ENCODE measurements at places on chromosomes 7 and 10.

- DNase-seq: no peak
Measured at GRCh38 chr10:90481326-90481923, 376.4 kb downstream of the HTR7 start.

GRCh38 chr7:154425271-154425670 lies 373.1 kb downstream of the DPP6 start:
- DNase-seq: no peak

- no peak for DNase-seq
Measured at GRCh38 chr7:50664461-50664922, 99.3 kb upstream of the DDC start.

DNA sequence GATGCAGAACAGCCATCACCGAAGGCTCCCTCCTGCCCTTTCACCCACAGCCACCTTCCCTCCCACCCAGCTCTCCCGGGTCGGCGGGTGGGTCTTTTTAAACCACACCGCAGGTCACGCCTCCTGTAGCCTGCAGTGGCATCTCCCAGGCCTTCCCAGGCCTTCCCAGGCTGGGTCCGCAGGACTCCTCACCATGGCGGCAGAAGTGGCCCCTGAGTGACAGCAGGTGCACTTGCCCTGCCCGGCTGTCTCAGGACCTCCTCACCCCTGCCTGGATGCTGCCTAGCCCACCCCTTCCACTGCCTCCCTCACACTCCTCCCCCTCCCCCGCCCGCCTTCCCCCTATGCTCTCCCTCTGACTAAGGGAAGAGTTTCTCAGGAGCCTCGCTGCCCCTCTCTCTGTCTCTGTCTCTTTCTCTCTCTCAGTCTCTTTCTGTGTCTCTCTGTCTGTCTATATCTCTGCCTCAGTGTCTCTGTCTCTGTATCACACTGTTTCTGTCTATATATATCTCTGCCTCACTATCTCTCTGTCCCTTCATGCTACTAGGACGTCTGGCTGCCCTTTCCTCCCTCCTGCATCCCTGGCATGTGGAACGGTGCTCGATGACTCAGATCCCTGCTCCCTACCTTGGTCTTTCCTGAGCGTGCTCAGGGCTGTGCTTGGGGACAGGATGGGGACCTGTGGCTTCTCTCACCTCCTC lies 57.5 kb downstream of the GLRX3 start:
- DNase-seq: no peak

DNA sequence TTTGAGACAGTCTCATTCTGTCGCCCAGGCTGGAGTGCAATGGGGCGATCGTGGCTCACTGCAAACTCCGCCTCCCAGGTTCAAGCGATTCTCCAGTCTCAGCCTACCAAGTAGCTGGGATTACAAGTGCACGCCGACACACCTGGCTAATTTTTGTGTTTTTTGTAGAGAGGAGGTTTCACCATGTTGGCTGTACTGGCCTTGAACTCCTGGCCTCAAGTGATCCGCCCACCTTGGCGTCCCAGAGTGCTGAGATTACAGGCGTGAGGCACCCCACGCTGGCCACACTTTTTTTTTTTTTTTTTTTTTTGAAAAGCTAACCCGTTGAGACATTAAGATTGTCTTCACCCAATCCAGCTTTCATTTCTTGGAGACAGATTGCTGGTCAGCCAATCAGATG lies 2.1 kb downstream of the ZNF273 start:
- no peak for DNase-seq

DNA sequence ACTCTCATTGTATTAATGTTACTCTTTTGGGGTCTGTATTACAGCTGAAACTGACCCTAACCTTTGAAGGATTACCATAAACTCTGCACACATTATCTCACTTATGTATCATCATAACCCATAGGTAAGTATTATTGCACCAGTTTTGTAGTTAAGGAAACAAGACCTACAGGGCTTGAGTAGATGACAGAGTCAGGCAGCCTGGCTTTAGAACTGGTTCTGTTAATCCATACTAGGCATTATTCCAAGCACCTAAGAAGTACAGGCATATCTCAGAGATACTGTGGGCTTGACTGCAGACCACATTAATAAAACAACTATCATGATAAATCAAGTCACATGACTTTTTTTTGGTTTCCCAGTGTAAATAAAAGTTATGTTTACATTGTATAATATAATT lies 17.1 kb upstream of the AKR1B1 start:
- no peak for DNase-seq

DNA sequence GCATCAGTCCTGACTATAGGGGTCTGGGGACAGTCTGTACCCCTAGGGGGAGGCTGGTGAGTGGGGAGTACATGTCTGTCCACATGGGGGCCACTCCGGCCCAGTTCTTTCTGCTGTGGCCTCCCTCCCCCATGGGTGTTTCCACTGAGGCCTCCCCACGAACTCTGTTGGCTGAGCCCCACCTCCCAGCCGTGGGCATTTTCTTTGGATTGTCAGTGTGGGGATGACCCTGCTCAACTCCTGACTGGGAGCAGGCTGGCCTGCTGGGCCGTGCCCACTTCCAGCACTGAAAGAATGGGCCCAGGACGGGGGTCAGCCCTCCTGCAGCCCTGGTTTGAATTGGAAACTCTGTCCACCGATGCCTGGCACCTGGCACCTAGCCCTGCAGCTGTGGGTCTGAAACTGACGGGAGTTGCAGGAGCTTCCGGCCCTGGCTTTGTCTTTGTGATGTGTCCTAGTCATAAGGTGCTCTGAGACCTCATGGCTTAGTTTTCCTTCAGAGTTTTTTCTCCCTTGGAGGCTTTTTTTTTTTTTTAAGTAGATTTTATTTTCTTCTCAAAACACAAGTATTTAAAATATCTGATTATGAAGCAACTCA lies 46.5 kb downstream of the LHPP start:
- DNase-seq: no peak

DNA sequence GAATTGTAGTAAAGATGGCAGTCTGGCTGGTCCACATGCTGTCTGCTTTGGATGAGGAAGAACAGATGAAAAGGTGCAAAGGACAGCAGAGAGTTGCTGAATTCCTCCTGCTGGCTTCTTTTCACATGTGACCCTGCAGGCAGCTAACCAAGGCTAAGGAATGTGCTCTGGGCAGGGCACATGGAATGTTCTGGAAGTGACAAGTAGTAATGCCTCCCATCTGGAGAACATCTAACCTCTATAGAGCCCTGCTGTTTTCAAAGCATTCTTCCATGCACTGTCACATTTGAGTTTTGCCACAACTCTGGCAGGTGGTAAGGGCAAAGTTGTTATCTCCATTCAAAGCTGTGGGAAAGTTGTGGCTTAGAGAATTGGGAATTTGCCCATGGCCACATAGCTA lies 208.8 kb downstream of the STK31 start:
- no peak for DNase-seq

- DNase-seq: no peak
Measured at GRCh38 chr10:132394201-132394811, 2.7 kb upstream of the PWWP2B start.

- no peak for DNase-seq
Measured at GRCh38 chr7:132656846-132657776, 80.8 kb upstream of the PLXNA4 start.

- DNase-seq: no peak
Measured at GRCh38 chr7:45713669-45714520, 139.7 kb downstream of the ADCY1 start.

DNA sequence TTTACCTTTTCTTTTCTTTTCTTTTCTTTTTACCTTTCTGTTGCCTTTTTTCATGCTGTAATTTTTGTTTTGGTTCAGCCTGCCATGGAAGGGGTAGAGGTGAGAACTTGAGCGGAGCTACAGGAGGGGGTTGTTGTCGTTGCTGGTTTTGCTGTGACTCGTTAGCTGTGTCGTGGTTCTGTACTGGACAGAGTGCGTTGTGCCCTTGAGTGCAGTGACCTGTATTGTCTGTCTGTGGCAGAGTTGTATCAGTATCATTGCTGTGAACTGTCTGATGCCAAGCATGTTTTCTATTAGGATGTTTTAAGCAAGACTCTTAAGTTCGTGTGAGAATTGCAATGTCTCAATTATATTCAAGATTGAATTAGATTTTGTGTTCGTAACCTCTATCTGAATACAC lies 67.5 kb downstream of the TRRAP start:
- DNase-seq: no peak

DNA sequence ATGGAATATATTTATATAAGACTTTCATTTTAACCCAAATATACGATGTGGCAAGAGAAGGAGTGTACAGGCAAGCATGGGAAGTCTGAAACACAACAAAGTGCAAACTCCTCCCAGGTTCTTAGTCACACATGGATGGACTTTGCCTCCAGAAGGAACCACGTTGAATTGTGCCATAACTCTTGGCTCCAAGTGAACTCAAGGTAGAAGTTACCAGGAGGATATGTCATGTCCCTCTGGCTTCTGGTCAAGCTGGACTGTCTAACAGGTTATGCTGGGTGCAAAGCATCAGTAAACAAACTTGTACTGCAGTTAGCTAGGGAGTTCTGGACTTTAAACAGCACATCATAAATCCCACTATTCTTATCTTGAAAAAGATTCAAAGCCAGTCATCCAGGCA lies 328.3 kb upstream of the TEX47 start:
- DNase-seq: no peak

DNA sequence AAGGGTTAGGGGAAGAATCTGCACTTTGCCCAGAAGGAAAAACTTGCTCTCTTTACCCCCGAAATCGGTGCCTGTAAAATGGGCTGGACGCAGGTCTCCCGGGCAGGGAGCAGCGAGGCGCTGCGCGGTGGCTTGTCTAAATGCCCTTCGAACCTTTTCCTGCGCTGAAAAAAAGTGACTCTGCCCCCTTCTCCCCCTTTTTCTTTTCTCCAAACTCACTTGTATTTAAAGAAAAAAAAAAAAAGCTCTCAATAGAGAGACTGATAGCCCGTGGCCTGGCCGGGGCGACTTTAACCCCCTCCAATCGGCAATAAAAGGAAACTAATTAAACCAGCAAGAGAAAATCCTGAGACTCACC lies 286 bp downstream of the SP8 start:
- no peak for DNase-seq

- no peak for DNase-seq
Measured at GRCh38 chr7:121099572-121099971, 111.1 kb downstream of the CPED1 start.

DNA sequence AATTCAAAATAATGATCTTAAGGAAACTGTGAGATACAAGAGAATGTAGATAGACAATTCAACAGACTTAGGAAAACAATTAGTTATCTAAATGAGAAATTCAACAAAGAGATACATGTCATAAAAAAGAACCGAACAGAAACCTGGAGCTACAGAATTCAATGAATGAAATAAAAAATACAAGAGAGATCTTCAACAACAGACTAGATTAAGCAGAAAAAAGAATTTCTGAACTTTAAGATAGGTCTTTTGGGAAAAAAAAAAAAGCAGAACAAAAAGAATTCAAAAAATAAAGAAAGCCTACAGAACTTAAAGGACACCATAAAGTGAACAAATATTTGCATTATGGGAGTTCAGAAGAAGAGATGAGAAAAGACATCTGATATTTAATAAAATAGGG lies 129.1 kb upstream of the FOXK1 start:
- no peak for DNase-seq

DNA sequence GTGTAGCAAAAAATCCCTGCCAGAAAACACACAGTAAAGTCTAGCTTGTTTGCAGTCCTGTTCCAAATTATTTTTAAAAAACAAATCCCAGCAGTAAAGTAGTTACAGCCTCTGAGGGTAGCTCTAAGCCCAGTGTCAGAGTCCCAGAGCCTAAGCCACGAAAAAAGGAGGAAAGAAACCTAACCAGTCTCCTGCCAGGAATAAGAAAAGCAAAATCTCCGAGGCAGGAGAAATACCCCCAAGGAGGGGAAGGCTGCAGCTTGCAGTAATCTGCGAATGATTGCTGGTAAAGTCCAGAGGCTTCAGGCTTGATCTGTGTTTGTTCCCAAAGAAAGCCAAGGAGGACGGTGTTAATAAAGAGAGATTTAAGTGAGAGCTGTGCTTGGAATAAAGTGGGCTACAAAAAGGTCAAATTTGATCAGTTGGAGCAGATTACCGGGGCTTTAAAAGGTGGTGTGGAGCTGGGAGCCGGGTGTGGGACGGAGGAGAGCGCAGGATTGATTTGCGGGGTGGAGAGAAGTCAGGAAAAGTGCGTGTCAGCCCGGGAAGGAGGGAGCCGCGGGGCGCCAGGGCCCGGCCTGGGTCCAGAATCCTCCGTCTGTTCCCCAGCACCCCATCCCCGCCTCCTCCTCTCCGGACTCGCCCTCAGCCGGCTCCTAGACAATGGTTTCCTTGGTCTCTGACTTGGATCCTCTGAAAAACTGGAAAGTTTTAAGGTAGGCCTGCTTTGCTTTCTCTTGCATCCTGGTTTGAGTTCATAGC lies 219.4 kb upstream of the CELF2 start:
- no peak for DNase-seq

GRCh38 chr10:128708182-128708581 lies 582.0 kb upstream of the MKI67 start:
- DNase-seq: no peak

GRCh38 chr10:20936396-20936795 lies 39.3 kb upstream of the NEBL start:
- DNase-seq: no peak

DNA sequence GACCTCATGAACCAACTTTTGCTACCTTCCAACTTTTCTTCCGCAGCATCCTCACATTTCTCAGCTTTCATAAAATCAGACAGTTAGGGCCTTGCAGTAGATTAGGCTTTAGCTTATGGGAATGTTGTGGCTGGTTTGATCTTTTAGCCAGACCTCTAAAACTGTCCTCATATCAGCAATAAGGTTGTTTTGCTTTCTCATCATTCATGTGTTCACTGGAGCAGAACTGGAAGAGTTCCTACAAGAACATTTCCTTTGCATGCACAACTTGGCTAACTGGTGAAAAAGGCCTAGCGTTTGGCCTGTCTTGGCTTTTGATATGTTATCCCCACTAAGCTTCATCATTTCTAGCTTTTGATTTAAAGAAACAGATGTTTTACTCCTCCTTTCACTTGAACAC lies 130.0 kb upstream of the LRRTM3 start:
- no peak for DNase-seq

- DNase-seq: no peak
Measured at GRCh38 chr10:126223512-126224067, 164.7 kb downstream of the ADAM12 start.

- DNase-seq: no peak
Measured at GRCh38 chr10:1115607-1115955, 59.4 kb downstream of the WDR37 start.
